Omental fat pad (tissue), 4 donors: ENCODE measurements at places on chromosomes 1 and 21. TPM values are rescaled to one million over a fixed set of nuclear protein-coding genes. Genes with fewer than 3 reads are reported as not detected.

DNA sequence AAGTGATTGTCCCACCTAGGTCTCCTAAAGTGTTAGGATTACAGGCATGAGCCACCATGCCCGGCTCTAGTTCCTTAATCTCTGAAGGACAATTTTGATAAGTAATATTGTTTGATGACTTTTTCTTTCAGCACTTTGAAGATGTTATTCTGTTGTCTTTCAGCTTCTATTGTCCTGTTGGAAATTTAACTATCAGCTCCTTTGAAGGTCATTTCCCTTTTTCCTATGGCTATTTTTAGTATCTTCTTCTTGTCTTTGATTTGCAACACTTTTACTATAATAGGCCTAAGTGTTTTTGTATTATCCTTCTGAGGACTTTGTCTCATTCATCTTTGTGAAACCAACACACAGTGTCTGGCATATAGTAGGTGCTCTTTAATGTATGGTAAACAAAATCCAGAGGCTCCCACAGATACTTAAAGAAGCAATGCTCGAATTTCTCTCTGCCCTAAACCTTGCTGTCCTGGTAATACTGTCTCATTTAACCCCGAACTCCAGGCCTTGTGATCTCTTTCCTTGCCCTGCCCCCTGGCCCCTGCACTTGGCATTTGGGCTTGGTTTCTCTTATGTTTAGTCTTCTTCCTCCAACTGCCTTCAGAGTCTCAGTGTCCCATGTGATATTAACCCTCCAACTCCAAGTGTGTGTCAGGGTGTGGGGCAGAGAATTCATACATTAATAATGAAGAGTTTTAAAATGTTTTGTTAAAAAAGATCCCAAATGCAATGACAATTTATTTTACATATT, 19.0 kb upstream of the AGO1 start:
- no peak for DNase-seq

DNA sequence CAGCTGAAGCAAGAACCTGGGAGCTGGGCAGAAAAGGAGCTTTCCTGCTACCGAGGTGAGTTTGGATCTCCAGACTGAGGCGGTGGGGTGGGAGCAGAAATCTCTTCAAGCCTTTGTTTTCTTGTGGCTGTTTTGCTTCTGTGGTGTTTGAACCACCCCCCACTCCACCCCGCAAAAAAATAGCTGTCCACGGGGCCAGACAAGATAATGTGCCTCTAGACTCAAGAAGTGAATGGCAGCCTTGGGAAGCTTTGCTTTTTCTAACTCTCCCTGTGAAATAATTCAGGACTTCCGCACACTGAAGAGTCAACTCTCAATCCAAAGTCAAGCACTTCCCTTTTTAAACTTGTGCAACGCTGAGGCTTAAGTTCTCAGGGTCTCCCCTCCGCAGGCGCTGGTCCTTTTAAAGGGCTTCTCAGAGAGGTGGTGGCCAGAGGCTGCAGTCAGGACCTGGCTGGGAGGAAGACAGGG, 159.6 kb upstream of the COA6 start:
- no peak for DNase-seq

DNA sequence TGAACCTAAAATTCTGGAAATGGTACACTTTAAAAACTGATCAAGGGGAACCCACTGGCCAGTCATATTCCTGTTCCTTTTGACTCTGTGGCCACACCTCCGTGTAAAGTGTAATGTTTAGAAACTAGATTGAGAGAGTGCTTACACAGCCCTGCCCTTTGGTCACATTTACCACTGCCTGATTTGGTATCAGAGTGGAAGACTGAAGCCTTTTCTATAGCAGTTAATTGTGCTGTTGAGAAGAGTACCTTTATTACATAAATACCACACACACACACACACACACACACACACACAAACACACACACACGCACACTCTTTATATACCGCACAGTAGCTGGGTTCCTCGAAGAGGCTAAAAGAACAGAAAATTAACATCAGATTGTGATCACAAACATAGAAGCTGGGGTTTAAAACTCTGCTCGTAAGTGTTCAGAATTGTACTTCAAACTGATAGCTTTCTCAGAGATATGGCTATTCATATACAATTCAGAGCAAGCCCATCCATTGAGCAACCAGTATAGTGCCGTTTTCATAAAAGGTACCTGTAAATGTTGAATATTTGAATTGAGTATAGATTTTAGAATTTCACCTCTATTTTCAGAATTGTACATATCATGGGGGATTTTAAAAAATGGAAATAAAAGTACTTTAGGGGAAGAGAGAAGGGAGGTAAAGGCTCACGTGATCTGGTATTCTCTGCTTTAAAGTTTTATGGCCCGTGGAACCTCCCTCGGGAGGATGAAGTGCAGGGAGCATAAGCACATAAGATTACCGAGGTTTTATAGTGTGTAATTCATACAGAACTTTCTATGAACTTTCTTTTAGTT, 37.5 kb downstream of the CAMTA1 start:
- DNase-seq = no peak

- peak; percentile 42 for DNase-seq
These were observed 5.3 kb upstream of the PFKL start for GRCh38 chr21:44294391-44295162.

Gene C1orf94
- not detected for total RNA-seq

Gene ANGPTL1
- total RNA-seq = 26.1 TPM

DNA sequence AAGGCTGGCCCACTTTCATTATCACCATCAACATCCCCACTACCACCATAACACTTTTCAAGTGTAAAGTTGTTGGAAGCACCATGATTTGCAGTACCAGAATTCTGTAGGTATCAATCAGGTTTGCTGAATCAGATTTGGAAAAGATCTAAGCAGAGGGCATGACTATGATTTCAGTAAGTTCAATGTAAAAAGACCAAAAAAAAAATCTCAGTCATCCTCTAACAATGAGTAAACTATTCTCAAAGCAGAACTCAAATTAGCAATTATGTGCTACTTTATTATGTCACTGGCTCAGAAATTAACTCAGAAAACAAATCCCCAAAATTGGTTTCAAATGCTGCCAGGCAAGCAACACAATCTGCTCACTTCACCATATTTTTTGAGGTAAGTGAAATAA, 187.8 kb upstream of the HP1BP3 start:
- no peak for DNase-seq

Gene DNALI1
- total RNA-seq = 7.4 TPM

Gene KPRP
- not detected for total RNA-seq

Gene SLAMF6
- total RNA-seq = 3.1 TPM

GRCh38 chr1:115021145-115021544, 8.5 kb upstream of the TSHB start:
- no peak for DNase-seq

DNA sequence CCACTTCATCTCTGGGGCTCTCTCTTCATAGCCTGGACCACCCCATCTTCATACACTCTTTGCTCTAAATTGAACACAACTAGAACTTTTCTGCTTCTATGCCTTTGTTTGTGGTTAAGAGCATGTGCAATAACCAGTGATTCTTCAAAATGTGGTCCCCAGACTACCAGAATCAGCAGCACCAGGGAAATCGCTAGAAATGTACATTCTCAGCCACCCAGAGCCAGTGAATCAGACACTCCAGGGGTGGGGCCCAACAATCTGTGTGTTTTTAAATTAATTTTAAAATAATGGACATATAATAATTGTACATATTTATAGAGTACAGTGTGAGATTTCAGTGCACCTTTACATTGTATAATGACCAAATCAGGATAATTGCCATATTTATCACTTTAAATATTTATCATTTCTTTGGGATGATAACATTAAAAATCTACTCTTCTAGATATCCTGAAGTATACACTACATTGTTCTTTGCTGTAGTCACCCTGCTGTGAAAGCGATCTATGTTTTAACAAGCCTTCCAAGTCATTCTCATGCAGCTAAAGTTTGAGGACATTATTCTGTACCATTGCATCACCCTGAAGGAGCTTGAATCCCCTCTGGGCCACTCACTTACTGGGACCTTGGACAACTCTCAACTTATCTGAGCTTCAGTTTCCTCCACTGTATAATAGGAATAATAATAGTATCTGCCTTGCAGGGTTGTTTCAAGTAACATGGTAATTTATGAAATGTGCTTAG, 10.8 kb downstream of the GRHL3 start:
- DNase-seq = no peak

GRCh38 chr1:4269330-4269729, 369.3 kb upstream of the C1orf174 start:
- DNase-seq = no peak

- no peak for DNase-seq
These were observed 88.7 kb upstream of the EDN2 start for GRCh38 chr1:41573194-41573593.

GRCh38 chr1:185418472-185418871, 101.4 kb upstream of the IVNS1ABP start:
- DNase-seq = no peak

Gene IQGAP3
- total RNA-seq = 0.16 TPM

GRCh38 chr1:60036856-60037460, 36.6 kb downstream of the C1orf87 start:
- DNase-seq = no peak

- DNase-seq = no peak
These were observed 1.5 kb downstream of the STUM start for GRCh38 chr1:226549937-226550671.

DNA sequence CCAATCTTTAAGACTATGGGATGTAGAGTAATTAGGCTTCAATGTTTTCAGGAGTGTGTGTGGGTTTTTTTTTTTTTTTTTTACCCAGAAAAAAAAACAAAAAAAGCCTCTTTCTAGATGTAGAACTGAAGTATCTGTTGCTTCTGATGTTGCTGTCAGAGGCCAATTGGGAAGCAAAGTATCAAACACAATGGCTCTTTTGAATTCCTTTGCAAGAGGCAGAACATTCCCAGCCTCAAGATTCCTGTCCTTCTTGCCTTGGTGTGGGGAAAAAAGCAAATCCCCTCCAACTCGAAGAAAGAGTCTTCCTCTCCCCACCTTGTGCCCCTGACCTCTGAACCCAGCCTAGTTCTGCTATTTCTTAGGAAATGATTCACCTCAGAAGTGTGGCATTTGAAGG, 55.4 kb upstream of the LMO4 start:
- DNase-seq = no peak

- no peak for DNase-seq
These were observed 71.6 kb downstream of the SH3BGR start for GRCh38 chr21:39523399-39523798.

- DNase-seq = no peak
These were observed 50.4 kb downstream of the GATAD2B start for GRCh38 chr1:153872331-153872730.

DNA sequence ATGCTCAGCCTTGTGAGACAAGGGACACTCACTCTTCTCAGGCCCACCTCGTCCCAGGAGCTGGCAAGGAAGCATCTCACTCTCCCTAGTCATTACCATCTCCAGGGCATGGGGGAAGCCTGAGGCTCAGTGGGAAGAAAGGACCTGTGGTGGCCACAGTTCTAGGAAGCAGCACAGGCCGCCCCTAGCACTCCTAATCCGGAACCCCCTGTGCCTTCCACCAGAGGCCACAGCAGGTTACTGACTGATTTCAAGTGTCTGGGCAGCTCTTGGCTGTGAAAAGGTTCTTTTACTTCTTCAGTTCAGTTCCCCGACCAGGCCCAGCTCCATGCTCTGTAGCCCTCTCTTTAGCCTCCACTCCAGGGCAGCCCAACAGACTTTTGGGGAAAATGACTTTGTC, 84.4 kb downstream of the TRABD2B start:
- no peak for DNase-seq

- DNase-seq = no peak
These were observed 18.0 kb upstream of the IFNAR2 start for GRCh38 chr21:33211732-33212131.

DNA sequence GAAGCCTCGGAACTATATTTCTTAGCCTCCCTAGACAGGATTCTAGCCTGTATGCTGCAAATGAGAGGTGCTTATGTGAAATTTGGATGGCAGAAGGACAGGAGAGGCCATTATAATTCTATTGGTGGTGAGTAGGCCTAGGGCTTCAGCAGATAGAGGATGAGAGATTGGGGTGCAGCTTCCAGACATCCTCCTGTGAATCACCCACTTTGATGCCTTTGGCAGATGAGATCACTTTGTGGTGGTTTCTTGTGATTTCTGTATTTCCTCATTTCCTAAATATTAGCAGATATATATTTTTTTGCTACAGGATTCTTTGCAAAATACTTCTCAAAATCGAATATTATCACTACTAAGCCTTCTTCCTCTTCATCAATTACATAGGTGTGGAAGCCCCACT, 37.3 kb downstream of the MFSD2A start:
- DNase-seq = no peak

GRCh38 chr1:211653293-211653692, 22.1 kb downstream of the NEK2 start:
- no peak for DNase-seq

Gene HORMAD1
- not detected for total RNA-seq

Gene TSPAN2
- total RNA-seq = 4.5 TPM

DNA sequence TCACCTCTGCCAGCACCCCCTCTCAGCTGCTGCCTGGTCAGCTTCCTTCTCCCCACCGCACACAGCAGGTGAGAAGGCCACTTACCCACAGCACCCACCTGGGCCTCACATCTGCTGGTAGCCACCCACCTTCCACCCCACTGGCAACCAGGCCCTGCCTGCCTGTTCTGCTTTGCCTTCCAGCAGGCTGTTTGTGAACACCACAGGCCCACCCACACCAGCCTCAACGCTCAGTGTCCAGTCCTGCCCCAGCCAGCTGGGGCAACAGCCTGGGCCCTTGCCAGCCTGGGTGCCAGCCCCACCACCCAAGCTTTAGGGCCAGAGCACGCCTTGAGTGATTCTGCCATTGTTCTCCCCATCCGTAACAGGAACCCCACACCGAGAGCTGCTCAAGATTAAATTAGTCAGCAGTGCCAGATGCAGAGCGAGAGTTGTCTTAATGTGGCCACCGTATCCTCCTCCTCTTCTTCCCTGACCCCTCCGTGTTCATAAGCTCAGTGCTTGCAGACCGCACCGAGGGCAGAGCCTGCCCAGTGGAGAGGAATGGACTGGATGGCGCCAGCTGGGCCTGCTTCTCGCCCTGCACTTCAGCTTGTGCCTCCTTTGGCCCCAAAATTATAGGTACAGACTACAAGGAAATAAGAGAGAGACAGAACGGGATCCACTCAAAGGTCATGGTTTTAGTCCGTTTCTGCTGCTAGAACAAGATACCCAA, 120.3 kb upstream of the COL6A1 start:
- no peak for DNase-seq

DNA sequence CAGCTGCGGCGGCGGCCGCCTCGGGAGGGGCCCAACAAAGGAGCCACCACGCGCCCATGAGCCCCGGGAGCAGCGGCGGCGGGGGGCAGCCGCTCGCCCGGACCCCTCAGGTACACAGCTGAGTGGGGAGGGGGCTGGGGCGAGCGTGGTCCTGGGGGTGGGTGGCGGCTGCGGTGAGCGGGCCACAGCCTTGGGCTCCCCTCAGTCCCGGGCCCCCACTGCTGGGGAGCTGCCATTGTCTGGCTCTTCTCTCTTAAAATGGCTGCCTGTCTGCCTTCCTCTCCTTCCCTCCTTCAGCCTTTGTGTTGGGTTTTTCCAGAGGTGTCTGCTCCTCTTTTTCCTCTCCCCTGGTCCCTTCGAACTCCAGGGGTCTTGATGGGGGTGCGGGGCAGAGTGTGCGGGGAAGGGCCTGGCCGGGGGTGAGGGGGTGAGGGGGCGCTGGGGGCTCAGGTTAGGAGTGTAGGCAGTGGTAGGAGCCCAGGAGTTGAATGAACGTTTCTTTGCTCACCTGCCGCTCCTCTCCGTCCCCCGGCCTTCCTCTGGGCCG, 1.7 kb downstream of the ARID1A start:
- no peak for DNase-seq
